NCI-H1092 treated with DMSO at 0.1 percent for 48 hours (cell line): ENCODE measurements at places on chromosomes 13 and 19.

DNA sequence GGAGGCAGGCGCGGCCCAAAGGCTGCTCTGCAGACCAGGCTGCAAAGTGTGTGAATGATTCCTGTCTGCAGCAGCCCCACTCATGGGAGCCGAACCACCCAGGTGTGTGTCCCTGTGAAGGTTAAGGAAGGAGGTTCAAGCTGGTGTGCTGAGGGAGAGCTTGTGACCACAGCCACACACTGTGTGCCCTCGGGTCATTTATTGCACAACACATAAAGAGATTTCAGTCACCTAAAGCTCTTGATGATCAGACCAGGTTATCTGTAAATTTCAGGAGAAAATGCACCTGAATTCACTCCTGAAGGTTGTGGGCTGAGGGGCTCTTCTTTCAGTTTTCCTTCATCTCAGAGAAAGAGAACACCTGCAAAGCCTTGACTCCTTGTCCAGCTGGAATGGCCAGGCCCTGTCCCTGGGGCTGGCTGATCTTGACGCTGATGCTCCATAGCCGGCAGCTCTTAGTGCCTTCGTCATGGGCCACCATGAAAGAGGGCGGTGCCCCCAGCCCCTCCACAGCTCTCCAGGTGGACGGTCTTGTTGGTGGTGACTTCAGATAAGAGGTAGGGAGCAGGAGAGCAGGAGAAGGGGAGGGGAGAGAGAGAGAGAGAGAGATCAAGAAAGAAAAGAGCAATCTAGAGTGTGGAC lies 110.8 kb upstream of the C1QTNF9B start:
- DNase-seq, result no peak

- no peak for DNase-seq
Observed at GRCh38 chr13:110380359-110381028, 73.4 kb downstream of the COL4A2 start.

DNA sequence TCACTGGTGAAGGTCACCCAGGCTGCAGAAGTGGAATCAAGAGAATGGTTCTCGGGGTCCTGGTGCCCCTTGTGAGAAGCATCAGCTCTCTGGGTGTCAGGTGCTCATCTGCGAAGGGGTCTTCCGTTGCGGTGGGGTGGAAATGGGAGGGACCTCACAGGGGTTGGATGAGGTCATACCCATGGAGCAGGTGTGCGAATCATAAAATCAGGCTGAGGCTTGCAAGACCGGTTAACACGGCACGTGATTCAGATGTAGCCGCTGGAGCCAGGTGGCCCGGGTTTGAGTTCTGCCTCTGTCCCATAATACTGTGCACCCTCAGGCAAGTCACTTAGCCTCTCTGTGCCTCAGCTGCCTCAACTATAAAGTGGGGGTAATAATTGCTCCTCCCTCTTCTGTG lies 3.9 kb upstream of the KLK15 start:
- no peak for DNase-seq

GRCh38 chr19:33393286-33394005 lies 19.9 kb downstream of the CEBPG start:
- no peak for DNase-seq

GRCh38 chr19:40154121-40154680 lies 37.0 kb upstream of the MAP3K10 start:
- DNase-seq, result no peak

DNA sequence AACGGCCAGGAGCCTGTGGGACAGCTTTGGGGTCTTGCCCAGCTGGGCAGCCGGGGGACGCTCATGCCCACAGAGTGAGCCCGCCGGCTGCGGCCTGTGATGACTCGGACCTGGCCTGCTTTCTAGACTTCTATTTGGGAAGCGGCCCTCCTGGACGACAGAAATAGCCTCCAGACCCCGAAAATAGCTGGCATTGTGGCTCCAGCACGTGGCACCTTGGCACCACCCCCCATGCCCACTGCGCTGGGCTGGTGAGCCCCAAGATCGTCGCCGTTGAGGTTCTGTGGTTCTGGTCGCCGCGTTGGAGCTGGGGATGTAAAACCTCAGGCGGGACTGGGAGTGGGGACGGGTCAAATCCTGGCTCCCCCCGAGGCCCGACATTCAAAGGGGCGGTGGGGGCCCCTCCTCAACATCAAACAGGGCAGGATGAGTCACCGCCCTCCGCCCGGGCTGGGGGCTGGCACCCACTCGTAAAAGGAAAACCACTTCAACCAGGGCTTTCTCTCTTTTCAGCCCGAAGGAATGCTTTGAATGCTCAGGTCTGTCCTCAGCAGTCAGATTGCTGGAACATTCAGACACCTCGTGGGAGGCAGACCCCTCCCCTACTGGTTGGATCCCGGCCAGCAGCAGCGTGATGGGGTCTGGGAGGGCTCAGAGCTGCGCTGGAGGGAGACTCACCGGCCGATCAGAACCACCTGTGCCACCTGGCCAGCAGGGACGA lies 42.1 kb downstream of the GADD45B start:
- no peak for DNase-seq

DNA sequence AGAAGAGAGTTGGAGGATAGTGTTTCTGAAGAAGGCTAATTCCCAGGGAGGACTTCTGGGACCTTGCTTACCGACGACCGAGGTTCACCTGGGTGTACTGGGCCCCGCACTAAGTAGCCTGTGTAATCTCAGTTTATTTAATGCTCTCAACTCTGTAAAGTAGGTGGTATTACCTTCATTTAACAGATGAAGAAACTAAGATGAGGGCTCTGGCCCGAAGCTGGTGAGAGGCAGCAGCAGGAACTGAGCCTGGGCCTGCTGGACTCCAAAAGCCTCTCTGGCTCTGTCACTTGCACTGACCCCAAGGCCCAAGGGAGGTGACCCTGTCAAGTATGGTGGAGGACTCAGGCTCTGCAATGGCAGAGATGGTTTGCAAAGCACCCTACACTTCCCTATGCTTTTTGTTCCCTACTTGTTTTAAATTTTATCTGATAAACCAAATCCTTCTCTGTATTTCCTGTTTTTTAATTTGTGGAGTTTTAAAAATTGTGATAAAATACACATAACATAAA lies 50.6 kb downstream of the GGACT start:
- DNase-seq, result no peak

DNA sequence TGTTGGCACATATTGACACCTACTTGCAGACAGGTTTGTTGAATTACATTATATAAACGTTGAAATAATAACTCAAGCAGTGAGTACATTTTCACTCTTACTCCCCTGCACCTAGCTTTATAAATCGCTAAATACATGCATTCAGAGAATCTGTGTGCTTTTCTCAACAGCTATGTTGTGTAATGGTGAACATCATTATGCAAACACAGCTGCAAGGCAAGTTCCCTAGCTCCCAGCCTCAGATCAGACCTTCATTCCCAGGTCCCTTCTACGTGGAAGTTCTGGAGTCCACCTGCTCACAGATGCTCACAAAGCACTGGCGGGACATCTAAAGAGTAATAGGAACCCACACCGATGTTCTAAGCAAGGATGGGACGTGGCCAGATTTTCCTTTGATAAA lies 86.8 kb upstream of the PEG3 start:
- no peak for DNase-seq

GRCh38 chr19:16026131-16026530 lies 50.2 kb upstream of the TPM4 start:
- DNase-seq, result no peak

GRCh38 chr13:47831265-47831664 lies 169.8 kb downstream of the SUCLA2 start:
- DNase-seq, result no peak

DNA sequence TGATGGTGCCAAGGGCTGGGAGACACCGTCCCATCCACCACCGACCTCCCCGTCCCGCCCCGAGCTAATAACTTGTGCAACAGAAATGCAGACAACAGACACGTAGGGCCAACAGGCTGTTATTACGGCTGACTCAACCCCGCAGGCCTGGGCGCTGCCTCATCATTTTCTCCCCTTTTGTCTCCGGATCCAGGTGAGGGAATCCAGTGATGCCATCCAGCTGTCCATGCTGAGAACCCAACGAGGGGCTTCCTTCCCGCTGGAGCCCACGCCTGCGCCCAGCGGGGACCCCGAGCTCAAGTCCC lies 6.4 kb upstream of the DIRAS1 start:
- no peak for DNase-seq

DNA sequence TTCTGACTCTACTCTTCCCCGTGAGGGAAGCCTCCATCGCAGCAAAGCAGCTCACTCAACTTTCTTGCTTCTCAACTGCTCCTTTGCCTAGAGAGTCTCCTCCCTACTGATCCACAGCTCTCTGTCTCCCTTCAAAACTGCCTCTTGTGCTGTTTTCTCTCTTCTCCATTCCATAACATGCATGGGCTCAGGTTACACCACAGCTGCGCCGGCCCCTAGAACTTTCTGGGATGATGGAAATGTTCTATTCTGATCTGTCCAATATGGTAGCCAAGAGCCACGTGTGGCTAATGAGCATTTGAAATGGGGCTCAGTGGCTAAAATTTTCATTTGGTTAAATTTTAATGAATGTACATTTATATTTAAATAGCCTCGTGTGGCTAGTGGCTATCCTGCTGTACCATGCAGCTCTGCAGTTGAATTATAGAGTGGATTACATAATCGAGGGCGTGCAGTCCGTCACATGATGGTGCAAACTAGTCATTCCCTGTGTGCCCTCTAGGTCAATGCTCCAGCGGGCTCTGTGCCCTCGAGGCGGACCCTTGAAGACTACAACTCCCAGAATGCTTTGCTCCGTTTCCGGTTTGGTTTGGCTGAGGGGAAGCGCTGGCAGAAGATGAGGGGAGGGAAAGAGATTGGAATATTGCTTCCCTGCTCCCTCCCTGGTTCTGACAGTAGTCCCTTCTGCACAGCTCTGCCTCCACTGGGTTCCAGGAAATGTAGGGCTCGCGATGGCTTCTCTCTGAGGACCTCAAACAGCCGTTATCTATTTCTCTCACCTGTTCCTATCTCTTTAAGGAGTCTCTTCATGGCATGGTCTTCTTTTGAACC lies 109.8 kb downstream of the CACNA1A start:
- DNase-seq, result no peak

- DNase-seq, result no peak
Observed at GRCh38 chr13:74204602-74205312, 70.6 kb upstream of the KLF12 start.

GRCh38 chr19:28705008-28705407 lies 507.9 kb downstream of the UQCRFS1 start:
- no peak for DNase-seq

- no peak for DNase-seq
Observed at GRCh38 chr13:102862624-102863210, 16.9 kb downstream of the ERCC5 start.

DNA sequence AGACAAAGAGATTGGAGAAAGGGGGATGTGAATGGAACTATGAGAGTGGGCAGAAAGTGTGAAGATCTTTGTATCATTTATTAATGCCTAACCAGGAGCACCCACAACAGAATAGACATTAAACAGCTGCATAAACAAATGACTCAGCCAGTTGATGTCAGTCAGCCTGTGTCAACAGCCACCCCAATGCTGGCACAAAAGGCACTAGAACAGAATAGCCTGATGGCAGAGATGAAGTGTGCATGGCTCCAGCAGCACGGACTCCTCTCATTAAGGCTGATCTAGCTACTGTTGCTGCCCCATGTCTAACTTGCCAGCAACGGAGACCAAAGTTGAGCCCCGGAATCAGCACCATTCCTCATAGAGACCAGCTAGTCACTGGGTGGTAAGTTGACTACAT lies 7.8 kb downstream of the CPB2 start:
- peak; percentile 22 for DNase-seq

DNA sequence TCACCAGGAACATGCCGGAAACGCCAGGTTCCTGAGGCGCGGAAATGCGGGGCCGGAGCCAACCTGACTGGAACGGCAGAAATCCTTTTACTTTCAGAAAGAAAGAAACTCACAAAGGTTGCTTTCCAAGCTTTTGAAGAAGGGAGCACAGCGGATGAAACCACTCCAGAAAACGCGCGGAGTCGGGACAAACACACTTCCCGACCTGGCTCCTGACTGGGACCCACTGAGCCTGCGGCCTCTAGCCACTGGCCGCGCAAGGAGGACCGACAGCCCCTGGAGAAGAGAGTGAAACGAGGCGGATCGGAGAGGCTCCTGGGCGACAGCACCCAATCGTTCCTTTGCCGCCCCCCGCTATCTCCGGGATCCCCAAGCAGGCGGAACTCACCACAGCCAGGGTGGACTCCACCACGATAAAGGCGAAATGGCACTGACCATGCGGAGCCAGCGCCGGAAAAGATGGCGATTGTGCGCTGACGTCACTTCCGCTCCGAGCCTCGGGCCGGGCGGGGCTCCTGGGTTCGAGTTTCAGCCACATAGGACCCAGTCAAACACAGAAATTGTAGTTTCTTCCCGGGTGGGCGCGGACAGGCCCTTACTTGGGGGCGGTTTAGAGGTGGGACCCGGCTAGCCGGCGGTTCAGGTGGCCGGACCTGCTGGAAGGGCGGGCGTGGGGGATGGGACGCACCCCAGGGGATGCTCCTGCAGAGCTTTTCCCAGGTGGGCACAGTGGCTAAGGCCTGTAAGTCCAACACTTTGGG lies at the start of gene ZNF121:
ZNF121 (minus strand) TSS at position 432 of the 761 bp plus-strand sequence. CDS start 16,407 bp downstream, outside the sequence.
- DNase-seq, result peak; percentile 88

DNA sequence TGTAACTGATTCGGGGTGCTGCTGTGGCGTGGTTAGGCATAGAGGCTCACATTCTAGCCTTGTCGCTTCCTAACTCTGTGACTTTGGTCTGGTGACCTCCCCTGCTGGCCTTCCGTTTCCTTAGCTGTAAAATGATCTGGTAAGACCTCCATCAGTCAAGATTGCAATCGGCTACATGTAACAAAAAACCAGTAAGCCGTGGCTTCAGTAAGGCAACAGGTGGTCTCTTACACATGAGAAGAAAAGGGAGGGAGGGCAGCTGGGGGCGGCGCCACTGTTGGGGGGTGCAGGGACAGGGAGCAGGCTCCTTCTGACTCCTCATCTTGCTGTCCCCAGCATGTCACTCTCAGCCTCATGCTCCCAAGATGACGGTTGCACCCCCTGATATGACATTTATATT lies 148.0 kb downstream of the SIPA1L3 start:
- no peak for DNase-seq

GRCh38 chr19:39677961-39678889 lies 22.5 kb downstream of the LGALS16 start:
- peak; percentile 44 for DNase-seq

DNA sequence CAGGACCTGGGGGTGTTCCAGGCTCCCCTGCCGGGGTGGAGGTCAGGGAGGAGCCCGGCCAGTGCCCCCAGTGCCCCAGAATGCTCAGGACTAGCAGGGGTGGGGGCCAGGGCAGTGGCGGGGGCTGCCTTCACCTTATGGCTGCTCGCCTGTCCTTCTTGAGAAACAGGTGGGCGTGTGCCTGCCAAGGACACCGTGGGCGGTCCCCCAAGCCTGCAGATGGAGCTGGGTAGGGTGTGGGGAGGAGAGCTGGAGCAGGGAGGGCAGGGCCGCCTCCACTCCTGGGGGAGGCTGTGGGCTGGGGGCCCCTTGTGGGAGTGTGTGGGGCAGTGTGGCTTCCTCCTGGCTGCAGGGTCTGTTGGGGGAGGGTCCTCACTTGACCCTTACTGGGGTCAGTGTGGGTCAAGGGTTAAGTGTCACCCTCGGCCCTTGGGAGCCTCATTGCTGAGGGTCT lies 160.1 kb downstream of the KDM4B start:
- DNase-seq, result no peak

DNA sequence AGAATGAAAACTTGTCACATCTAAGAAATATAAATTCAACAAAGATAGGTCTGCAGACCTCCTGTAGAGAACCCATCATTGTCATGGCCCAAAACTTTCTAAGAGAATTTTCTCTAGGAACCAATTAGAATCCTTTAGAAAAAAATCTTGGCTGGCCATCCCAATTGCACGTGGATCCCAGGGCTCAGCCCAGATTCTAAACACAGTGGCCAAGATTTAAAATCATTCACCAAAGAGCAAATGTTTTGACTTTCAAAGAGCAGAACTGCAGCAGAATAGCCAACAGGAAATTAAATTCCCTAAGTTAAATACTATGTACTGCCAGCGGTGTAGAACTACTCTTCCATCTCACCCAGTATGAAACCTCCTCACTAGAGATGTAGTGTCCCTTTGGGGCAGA lies 21.3 kb downstream of the IPO5 start:
- DNase-seq, result no peak
